ENCODE measurements at places on chromosomes 16 and 17. TPM values are rescaled to one million over a fixed set of nuclear protein-coding genes. Genes with fewer than 3 reads are reported as not detected.
A peak's percentile ranks its signal among the peaks of the same experiment; 100 is the strongest.

GRCh38 chr17:39138431-39139160 lies 12.8 kb downstream of the PLXDC1 start:
- no peaks in the 10 kb centered on the region for H3K27me3 ChIP-seq
- peaks cover 3% of the 10 kb centered on the region for H3K4me1 ChIP-seq
- no peaks in the 10 kb centered on the region for H3K36me3 ChIP-seq
- no peak overlapping the region for H3K4me3 ChIP-seq
- peak overlapping the region; percentile 52 for H3K27ac ChIP-seq

- no peak for DNase-seq
- peaks cover 15% of the 10 kb centered on the region for H3K4me1 ChIP-seq
- H3K4me3 ChIP-seq, result no peak overlapping the region
- no peak overlapping the region for H3K27ac ChIP-seq
- H3K36me3 ChIP-seq, result no peaks in the 10 kb centered on the region
These were observed 140.0 kb downstream of the SPACA3 start for GRCh38 chr17:33131620-33132019.

GRCh38 chr16:89924297-89924924 lies 1.3 kb downstream of the TUBB3 start:
- no peak for DNase-seq
- no peaks in the 10 kb centered on the region for H3K36me3 ChIP-seq
- H3K4me1 ChIP-seq, result peaks cover 47% of the 10 kb centered on the region
- H3K27me3 ChIP-seq, result no peaks in the 10 kb centered on the region
- H3K27ac ChIP-seq, result no peak overlapping the region

DNA sequence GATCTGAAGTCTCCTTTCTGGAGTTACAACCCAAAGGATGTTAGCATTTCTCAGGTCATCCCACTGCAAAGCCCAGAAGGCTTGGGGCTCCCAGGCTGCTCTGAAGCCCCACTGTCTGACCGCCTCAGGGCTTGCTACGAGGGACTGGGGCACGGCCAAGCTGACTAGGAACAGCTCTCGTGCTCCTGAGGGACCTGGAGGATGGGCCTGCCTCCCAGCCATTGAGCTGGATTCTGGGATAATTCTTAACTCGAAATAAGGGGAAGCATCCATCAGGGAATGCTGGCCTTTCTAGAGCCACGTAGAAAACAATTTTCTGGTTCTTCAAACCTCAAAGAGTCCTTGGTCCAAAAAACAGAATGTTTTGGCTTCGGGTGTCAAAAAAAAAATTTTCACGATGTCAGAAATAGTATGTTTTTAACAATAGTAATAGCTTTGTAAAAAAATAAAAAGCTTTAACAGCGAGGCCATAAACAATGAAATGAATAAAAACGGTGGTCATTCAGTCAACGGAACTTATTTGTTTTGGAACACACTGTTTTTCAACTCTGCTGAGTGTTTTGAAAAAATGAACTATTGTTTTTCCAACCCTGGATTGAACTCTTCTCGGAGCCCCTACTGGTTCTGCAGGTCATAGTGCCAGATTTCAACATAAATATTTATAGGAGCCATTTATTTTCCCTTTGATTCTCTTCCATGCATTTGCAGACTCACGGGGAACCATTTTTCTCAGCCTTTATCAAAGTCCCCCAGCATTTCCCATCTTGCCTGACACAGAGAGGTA lies 16.4 kb upstream of the HERPUD1 start:
- H3K27me3 ChIP-seq, result no peaks in the 10 kb centered on the region
- no peak for DNase-seq
- H3K36me3 ChIP-seq, result no peaks in the 10 kb centered on the region

ACE gene
- total RNA-seq, result 4.8 TPM

CCL1 gene
- not detected for total RNA-seq
